GM10248 (cell line): ENCODE measurements at places on chromosomes 2 and 18.

GRCh38 chr2:76812156-76812555 lies 710.0 kb downstream of the LRRTM4 start:
- no peak for DNase-seq

DNA sequence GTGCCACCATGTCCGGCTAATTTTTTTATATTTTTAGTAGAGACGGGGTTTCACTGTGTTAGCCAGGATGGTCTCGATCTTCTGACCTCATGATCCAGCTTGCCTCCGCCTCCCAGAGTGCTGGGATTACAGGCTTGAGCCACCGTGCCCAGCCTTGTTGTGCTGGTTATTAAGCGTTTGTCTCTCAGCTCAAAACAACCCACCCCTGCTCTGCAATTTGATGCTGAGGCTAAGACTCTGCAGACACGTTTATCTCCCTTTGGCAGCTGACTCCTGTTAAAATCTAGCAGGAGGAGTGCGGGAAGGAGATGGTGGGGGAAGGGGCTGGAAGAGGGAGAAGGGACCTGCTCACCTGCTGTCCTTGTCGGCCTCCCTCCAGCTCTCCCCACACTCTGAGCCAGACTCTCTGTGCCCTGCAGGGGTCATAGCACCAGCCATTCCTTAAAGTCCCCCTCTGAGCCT lies 29.9 kb upstream of the IMPA2 start:
- DNase-seq, result no peak

DNA sequence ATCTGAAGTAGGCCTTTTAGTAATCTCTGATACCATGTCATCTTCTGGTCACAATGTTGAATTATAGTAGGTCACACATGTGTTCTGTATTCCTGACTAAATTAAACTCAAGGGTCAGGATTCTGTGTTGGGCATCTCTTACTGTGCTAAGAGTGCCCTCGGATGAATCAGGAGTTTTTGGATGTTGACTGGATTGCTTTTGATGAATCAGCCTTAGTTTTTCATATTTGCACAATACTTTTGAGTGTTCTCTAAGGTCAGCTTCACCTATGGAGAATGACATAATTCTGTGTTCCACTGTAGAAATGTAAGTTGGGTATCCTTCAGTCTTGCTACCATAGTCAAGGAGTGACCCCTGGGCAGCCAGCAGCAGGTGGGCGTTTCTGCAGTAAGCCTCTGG lies 190.1 kb downstream of the PTPRM start:
- DNase-seq, result no peak

- DNase-seq, result no peak
Observed at GRCh38 chr2:204849892-204850291, 304.6 kb downstream of the PARD3B start.

GRCh38 chr18:49880661-49881060 lies 67.3 kb upstream of the ACAA2 start:
- no peak for DNase-seq
